ENCODE measurements at places on chromosomes 2 and 18.

DNA sequence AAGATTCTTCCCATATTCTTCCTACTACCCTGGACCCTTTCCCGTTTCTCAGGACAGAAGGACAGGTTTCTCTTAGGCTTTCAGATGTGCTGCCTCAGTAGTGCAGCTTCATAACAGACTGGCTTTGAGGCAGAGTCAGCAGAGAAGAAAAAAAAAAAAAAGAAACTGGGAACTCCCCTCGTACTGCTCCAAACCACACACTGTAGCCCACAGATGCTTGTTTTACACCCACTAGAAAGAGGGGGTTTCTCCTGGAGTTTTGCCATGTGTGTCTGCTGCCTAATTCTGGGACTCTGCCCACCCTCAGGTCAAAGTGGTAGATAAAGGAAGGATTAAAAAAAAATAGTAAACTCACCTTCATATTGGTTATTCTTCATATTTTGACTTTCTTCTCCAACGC lies 95.9 kb downstream of the NCOA1 start:
- DNase-seq, result no peak

DNA sequence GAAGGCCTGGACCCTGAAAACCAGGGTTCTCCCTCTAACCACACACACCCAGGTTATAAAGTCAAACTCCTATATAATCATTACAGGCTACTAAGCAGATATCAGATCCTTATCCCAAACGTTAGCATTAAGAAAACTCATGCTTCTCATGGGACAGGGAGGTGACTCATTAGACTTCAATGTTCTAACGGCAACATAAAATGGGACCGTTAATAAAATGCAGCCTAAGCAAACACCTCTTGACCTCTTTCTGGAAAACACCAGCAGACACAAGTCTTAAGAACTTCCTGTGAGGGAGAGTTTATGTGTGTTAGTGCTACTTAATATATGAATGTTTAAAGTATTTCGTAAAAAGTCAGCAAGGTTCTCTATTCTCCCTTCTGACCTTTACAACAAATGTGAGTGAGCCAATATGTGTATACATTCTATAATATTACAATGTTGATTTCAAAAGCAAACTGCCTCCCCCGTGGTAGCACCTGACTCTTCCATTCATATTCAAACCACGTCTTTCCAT lies 31.7 kb downstream of the LPIN2 start:
- peak; percentile 86 for DNase-seq

DNA sequence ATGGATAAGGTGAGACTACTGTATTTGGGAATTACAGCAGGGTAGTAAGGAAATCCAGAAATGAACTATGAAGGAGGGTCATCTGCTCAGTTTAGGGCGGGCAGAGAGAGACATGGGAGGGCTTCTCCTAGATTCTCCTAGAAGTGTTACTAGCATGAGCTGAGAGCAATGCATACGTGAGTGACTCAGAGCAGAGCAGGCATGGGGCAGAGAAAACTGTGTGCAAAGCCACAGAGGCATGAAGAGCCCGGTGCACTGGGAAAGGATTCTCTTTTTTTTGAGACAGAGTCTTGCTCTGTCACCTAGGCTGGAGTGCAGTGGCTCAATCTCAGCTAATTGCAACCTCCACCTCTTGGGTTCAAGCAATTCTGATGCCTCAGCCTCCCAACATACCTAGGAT lies 116.2 kb downstream of the SOCS6 start:
- peak; percentile 62 for DNase-seq

- no peak for DNase-seq
These were observed 109.3 kb downstream of the MBP start for GRCh38 chr18:77023102-77023782.

GRCh38 chr2:175147186-175147585 lies 20.8 kb downstream of the ATF2 start:
- DNase-seq, result no peak

DNA sequence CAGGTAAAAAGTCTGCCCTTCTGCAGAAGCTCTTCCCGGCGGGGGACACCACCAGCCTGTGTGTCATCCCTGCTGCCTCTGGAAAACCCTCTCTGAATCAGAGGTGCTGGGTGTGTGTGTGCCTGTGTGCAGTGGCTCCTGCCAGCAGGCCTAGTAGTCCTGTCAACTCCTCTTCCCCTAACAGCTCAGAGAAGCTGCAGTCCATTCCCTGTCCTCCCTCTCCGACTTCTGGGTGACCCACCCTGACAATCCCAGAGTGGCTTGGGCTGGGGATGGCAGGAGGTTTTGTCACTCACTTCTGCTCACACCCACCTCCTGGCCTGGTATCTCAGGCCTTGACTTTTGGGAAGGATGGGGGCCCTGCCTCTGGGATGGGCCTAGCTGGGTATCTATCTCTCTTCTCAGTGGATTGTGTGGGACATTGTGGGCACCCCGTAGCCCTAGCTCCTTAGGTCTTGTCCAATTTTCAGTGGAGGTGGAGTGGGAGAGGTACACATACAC lies 2.3 kb downstream of the WNT10A start:
- DNase-seq, result peak; percentile 77
